ENCODE measurements at places on chromosomes 12 and 14.

DNA sequence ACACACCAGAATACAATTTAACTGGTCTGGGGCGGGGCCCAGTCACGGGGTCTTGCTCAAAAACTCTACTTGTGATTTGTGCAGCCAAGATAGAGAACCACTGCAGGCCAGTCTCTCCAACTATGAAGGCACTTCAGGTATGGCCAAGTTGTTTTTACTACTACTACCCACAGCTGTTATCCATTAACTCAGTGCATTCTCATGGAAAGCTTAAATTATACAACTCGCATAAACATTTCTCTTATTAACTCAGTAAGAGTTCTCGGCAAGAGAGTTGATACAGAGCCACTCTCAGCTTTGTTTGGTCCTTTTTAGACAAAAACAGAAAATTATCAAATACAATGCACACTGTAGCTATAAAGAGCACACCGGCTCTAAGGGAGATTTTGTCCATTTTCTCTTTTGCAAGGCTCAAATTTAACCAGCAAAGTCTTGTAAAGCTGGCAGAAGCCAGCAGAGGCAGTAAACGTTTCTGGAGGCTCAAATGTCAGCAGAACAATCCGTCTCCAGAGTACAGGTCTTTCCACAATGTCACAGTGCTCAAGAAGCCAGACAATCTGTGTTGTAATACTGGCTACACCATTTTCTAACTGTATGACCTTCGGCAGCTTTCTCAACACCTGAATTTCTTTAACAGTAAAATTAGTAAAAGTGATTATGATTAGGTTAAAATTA is 85.9 kb downstream of the PTGER2 start:
- DNase-seq, result no peak

DNA sequence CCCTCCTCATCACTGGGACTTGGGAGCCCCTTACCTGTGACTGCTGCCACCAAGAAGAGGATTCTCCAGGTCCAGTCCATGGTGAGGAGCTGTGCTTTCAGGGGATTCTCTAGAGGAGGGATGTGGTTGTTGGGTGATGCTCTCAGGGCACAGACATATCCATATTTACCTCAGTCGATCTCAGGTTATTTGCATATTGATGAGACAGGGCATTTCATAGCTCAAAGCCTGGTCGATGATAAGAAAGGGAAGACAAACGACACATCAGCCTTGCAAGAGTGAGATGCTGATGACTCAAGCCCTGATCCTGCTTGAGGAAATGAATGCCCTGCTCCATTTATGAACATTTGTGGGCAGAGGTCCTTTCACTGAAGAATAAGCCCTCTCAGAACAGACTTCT is 981.0 kb downstream of the TMEM121 start:
- DNase-seq, result no peak

GRCh38 chr14:51607711-51608110 is 44.0 kb upstream of the FRMD6 start:
- no peak for DNase-seq

GRCh38 chr14:23089498-23090253 is 5.3 kb downstream of the ACIN1 start:
- no peak for DNase-seq

- DNase-seq, result no peak
These were observed 28.4 kb downstream of the AREL1 start for GRCh38 chr14:74684434-74684833.

- DNase-seq, result no peak
These were observed 70.8 kb downstream of the FBXL14 start for GRCh38 chr12:1523558-1524050.

DNA sequence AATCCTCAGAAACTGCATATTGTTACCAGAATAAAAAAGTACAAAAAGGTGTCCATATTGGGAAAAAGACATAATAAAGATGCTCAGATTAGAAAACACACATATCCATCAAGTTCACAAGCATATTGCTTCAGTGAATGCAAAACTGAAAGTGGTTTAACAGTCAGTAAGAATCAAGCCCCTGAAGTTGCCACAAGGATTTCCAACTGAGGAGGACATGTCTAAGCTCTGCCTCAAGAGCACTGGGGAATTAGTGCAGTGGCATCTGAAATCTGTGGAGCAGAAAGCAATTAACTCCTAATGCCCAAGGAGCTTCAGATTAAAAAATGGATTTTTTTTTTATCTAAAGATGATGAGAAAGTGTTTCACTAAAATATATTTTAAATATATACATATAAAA is 113.2 kb downstream of the DENND5B start:
- DNase-seq, result no peak

DNA sequence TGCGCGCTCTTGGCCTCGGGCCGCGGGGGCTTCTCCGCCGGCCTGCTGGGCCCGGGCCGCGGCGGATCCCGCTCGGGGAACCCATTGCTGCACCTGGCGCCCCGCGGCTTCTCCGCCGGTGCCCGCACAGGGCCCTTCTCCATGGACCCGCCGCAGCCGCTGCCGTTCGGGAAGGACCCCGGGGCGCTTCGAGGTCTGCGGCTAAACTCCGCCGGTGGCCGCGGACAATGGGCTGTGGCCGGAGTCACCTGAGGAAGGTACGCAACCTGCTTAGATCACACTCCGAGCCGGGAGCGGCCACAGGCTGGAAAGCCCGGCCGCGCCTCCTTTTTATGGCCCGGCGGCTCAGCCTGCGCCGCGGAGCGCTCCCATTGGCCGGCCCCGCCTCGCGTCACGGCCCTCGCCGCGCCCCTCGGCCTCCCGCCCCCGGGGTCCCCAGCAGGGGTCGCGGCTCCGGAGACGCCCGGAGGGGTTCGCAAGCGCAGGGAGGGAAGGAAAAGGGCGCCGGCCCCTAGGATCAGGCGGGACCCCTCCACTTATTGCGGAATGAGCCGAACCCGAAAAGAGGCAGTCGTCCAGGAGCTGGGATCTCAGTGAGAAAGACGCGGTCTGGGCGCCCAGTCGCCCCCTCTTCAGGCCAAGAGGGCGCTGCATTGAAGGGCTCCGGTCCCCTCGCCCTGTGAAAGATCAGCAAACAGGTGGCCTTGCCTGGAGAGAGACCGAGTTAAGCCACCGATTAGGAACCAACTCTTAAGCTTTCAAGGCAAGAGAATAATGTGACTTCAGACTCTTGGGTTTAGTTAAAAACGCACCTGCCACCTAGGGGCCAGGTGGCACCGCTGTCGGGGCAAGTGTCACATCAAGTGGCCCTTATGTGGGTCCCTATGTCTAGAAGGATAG is at the start of gene GCH1:
GCH1 (minus strand) TSS at position 306 of the 900 bp plus-strand sequence; CDS start at position 143, 163 bp downstream.
- DNase-seq, result peak; percentile 81

DNA sequence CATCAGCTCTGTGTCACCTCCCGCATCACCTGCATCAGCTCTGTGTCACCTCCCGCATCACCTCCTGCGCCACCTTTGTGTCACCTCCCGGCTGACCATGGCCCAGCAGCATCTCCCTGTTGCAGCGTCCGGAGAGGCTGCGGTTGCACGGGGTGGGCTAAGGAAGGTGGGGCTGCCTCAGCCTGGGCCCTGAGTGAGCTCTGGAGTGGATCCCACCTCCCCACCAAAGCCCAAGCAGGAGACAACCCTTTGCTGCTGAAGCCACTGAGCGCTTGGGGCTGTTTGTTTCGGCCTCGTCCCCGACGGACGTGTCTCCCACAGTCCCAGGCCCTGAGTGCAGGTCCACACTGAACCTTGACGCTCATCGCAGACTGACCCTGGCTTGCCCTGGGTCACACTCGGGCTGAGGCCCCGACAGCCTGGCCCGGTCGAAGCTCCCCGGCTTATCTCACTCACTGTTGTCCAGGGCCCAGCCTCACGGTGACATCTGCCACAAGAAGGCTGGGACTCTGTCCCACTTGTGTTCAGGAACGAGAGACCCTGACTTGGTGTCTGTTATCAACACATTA is 12.2 kb downstream of the TMEM121 start:
- no peak for DNase-seq

GRCh38 chr12:120290609-120291305 is 946 bp downstream of the RNU4-2 start:
- peak; percentile 49 for DNase-seq

Measured in activated T-helper 1 cell treated with anti-CD3 and anti-CD28 coated beads, Interleukin-12 subunit alpha, Interleukin-12 subunit beta, Interleukin-2, Interleukin-4 antibody, amounts not matched to agents 30 ng/mL and 10 ng/mL and 1 ng/mL, durations not matched to agents 14 hours and 24 hours and 36 hours (primary cell).